Sigmoid colon (tissue), 7 donors: ENCODE measurements at places on chromosomes 1 and 21.

DNA sequence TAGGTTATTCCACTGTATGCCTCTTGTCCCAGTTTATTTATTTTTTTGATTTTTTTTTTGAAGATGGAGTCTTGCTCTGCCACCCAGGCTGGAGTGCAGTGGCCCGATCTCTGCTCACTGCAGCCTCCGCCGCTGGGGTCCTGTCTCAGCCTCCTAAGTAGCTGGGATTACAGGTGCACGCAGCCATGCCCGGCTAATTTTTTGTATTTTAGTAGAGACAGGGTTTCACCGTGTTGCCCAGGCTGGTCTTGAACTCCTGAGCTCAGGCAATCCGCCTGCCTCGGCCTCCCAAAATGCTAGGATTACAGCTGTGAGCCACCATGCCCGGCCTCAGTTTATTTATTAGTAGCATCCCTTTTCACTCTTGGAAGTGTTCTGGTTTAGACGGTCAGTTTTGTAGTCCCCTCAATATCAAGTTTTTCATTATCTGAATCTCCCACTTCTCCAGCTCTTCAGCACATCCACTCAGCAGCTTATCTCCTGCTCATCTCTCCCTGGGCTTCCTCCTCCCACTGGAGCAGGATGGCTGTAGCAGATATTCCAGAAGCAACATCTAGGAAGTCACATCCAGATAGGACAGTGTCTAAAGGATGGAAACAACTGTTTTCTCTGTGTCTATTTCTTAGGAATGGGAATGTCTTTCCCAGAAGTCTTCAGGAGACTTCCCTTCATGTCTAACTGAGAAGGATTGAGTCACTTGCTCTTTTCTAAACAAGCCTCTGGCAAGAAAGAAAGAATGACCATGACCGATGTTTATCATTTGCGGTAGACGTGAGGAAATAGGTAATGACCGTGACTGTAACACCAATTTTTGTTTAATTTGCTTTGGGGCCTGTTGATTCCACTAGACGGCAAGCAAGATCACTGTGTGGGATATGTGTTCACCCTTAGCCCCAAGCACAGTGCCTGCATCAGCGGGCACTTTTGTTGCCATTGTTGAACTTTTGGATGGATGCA, 14.4 kb downstream of the CCDC190 start:
- DNase-seq: no peak

DNA sequence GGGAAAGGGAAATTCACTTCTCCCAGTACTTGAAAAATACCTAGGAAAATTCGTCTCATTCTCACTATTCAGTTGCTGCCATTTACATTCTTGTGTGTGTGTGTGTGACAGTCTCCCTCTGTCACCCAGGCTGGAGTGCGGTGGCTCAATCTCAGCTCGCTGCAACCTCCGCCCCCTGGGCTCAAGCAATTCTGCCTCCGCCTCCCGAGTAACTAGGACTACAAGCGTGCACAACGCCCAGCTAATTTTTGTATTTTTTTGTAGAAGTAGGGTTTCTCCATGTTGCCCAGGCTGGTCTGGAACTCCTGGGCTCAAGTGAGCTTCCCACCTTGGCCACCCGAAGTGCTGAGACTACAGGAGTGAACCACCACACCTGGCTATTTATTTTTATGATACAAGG, 1.2 kb downstream of the SNAPIN start:
- DNase-seq: peak; percentile 55

GRCh38 chr1:160006312-160006940, 25.4 kb downstream of the PIGM start:
- DNase-seq: peak; percentile 76

DNA sequence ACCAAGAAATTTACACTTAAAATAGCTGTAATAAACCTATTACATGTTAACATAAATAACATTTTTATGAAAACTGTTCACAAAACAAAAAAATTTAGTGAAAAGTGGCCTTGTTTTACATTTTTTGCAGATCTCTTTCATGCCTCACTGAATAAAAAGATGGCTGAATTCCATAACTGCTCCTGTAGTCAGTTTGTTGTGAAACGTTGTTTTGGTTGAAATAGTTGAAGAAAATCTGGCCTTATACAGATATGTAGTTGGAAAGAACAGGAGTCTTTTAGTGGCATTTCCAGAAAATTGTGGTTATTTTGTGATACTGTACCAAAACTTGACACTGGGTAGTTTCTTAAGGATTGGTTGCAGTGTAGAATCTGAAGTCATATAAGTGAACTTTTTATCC, 18.1 kb downstream of the ITSN1 start:
- no peak for DNase-seq

GRCh38 chr1:230537456-230537855, 104.8 kb upstream of the COG2 start:
- no peak for DNase-seq

DNA sequence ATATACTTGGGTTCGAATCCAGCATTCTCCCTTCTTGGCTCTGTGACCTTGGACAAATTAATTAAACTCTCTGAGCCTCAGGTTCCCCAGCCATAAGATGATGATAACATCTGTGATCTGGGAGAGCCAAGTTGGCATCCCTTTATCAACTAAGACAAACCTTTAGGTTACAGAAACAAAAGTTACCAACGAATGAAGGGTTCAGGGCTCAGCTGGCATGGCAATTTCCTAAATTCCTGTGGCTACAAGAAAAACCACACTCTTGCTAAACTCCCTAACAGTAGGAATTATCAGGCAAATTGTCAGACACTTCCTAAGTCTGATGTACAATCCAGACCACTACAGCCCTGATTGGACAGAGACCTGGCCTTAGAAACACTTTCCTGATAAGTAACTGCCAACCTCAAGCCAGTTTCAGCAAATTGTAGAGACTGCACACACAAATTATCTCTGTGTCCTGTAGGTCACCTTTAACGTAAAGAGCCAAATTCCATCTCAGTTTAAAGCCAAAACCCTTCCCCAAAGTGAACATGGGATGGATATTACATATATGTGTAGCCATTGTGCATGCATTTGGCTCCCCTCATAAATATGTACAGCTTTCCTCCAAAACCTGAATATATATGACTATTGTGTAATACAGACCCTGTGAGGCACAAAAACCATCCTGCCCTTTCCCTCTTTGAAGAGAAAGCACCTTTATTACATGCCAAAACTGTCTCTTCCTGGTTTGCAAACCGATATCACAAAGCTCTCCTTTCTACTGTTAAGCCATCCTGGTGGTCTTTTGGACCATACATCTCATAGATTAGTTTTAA, 39.5 kb upstream of the EDARADD start:
- DNase-seq: no peak

DNA sequence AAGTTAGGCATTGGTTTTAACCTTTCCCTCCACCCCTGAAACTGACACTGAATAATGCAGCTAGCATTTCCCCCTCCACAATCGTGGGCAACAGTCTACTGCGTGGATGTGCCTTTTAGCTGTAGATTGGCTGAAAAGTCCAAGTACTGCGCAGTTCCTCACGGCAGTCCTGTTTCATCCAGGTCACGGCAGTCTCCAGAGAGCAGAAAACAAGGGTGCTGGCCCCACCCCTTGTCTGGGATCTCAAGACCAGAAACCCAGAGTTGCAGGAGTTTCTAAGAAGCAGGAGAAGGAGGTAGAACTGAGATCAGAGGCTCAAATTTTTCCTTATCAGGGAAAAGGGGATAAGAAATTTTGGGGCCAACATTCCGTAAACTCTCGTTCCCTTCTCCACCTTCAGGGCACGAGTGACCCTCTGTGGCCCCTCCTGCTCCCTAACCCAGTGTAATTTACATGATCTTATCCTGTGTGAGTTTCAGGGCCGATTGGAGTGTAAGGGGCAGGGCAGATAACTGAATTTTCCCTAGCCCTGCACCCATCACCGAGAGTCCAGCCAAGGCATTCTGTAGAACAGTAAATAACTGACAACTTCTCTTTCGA, 25.9 kb upstream of the PLA2G2C start:
- no peak for DNase-seq

- no peak for DNase-seq
These were observed 227.2 kb downstream of the SLC45A1 start for GRCh38 chr1:8545078-8545477.

DNA sequence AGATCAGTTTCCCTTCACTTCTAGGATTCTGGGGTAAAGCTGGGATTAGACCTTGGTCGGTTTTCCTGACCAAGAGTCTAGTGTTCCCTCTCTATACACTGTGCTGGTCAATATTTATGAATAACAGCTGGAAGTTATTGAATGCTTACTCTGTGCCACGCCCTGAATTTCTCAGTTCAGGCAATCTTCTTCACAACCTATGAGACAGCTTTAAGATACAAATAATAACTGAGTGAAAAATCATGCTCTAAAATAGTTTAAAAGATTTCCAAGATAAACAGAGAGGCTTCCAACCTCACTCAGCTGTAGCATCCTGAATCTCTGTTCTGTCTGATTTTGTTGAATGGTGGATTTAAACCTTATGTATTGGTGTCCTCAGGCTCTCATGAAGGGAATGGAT, 72.2 kb downstream of the GNG12 start:
- no peak for DNase-seq

DNA sequence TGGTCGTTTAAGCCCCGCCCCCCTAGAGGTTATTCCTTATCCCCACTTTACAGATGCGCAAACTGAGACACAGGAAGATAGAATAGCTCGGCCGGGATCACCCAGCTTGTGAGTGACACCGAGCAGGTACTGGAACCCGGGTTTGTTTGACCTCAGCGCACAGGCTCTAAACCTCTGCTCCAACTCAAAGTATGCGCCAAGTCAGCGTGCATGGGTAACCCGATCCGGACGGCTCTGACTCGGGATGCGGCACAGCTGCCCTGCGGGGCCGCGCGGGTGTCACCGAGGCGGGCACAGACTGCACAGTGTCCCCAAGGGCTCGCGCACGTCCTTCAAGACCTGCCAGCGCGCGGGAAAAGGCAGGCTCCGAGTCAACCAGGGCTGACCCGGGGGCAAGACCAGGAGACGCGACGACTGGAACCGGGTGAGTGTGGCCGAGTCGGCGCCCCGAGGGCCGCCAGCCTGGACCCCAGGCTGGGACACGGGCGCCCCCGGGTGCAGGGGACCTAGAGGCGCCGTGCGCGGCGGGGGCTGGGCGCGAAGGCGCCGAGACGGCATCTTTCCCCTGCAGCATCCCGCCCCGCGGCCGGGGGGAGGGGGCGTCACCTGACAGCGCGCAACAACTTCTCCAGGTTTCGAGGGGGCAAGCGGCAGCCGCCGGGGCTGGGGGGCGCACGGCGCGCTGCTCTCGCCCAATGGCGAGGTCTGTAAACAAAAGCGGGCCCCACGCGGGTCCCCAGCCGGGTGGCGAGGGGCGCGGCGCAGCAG, 101.9 kb upstream of the SOD1 start:
- DNase-seq: no peak

DNA sequence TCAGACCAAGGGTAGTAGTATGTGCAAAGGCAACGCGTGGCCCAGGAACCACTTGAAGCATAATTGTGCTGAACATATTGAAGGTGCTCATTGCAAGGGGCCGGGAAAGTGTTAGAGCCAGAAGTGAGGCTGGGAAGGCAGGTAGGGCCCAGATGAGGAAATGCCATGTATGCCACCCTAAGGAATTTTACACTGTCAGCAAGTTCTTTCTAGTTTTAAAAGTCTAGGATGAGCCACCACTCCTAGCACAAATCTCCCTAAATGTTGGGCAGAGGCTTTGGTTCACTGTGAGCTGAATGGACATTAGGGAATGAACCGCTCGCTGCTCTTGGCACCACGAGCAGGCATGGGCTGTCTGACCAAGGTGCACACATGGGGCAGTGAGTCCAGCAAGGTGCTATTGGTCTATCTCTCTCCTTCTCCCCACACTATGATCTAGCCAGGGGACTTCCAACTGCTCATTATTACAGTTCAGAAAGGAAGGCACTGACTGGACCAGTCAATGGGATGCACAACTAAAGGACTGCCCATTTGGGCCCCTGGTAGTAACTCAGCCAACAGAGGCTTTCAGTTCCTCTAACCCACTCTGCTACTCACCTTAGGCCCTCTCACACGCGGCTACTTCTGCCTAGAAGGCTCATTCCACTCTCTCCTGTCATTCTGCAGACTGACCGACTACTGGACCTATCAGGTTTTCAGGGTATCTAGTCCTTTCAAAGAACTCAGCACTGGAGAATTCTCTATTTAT, 2.0 kb downstream of the KANK4 start:
- no peak for DNase-seq

- DNase-seq: no peak
These were observed 21.2 kb downstream of the ASAP3 start for GRCh38 chr1:23462766-23463165.

- DNase-seq: no peak
These were observed 431.0 kb upstream of the USP24 start for GRCh38 chr1:55646181-55646580.

- no peak for DNase-seq
These were observed 35.7 kb upstream of the ERRFI1 start for GRCh38 chr1:8061673-8062386.

GRCh38 chr1:18513995-18514394, 33.3 kb downstream of the KLHDC7A start:
- DNase-seq: no peak

- DNase-seq: no peak
These were observed 4.2 kb upstream of the CCT8 start for GRCh38 chr21:29077651-29078090.

DNA sequence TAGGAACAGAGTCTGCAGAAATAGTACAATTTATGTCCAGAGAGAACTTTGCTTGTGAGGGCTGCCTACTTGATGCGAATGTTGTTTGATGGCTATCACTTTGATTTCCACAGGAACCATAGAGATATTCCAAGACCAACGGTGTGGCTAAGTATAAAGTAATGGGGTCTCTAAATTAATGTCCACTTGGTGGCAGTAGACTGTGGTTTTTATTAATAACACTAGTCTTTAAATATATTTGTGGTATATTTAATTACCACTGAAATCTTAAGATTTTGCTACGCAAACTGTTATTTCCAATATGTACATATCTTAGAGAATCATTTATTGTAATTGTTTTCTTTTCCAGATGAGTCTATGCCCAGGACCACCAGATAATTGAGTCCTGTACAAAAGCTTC, 647.9 kb downstream of the PLA2G4A start:
- no peak for DNase-seq

DNA sequence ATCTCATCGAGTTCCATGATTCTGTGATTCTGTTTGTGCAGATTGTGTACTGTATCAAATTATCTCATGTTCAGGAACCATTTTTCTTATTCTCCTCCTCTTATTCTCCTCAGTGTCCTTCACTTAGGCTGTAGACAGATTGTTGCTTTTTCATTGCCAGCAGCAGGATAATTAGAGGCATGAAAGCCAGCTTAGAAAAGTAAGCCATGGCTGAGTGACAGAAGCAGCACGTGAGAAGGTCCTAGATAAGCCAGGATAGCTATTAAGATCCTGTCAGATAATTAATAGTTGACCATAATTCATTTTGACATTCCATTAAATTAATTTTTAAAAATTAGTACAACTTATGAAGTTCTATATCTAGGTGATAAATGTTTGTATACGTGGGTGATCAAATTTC, 60.8 kb upstream of the PRKACB start:
- DNase-seq: no peak

- DNase-seq: no peak
These were observed 44.0 kb upstream of the DIPK1A start for GRCh38 chr1:93005252-93005598.

- no peak for DNase-seq
These were observed 29.9 kb downstream of the TP53BP2 start for GRCh38 chr1:223815865-223816264.

DNA sequence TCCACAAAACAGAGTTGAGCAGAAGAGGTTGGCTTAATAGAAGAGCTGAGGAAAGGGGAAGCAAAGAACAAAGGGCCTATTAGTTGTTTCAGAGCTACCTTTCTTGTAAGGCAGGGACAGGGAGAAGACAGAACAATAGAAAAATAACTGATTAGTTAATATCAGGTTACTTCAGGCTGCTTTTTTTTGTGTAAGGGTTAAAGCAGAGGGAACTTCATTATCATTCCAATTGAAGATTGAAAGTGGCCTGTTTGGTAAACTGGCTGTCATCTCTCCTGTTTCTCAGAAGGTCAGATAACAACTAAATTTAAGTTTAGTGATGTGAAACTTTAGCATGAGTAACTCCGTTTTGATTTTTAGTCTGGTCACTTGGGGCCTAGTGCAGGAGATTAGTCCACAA, 22.3 kb downstream of the CDC42 start:
- DNase-seq: no peak
